ENCODE measurements at places on chromosomes 5 and 9.

- DNase-seq, result no peak
Observed at GRCh38 chr5:93299681-93300308, 281.2 kb downstream of the NR2F1-AS1 start.

DNA sequence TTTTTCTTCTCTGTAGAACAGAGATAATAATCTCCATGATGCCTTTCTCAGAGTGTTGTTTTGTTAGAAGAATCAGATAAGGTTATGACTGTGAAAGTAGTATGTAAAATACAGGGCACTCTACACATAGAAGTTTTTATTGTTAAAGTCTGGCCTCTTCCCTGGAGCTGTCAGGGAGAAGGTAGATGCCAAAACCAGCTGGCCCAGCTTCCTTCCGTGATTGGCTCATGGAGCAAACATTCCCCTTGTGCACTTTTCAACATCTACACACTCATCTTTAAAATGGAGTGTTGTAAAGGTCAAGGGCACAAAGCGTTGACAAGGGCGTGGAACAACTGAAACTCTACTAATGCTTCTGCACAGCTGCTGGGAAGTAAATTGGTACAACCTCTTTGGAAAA lies 7.4 kb upstream of the RNF183 start:
- no peak for DNase-seq

GRCh38 chr5:173926359-173926758 lies 38.2 kb downstream of the CPEB4 start:
- no peak for DNase-seq

- no peak for DNase-seq
Observed at GRCh38 chr5:153237671-153238332, 252.7 kb upstream of the GRIA1 start.

DNA sequence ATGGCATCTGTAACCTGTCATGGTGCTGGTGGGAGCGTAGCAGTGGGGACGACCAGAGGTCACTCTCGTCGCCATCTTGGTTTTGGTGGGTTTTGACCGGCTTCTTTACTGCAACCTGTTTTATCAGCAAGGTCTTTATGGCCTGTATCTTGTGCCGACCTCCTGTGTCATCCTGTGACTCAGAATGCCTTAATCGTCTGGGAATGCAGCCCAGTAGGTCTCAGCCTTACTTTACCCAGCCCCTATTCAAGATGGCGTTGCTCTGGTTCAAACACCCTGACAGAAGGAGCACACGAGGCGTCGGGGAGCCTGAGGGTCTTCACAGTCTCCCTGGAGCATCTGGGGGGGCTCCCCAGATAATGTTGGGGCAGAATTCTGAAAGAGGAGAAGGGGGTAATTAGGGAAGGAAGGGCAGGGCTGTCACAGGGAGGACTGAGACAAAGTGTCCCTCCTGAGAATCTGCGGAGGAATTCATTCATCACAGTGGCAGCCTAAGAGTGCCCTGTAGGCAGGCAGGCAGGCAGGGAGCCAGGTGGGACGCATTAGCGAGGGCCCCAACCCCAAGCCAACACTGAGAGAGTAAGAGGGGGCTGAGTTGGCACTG lies 21.3 kb upstream of the NCS1 start:
- DNase-seq, result no peak

DNA sequence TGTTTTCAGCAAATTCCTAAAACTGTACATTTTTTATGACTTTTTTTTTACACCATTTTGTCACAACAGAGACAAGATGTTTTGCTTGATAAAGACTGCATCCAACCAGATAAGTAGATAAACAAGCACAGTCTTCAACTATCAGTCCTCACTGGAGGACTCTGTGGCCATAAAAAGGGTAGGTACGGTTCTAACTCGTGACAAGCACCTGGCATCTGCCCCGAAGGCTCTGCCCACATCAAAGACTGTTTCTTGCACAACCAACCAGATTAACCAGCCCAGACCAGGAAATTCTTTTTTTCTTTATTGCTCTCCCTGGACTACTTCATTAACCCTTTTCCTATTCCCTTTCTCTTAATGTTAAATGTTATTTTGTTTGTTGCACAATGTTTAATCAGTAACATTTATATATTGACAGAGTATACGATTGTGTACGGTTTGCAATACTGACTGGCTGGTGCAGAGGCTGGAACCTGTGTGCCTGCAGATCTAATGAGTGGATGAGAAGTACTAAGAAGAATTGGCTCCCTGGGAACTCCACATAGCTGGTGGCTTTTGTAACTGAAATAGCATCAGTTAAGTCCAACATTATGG lies 74.1 kb downstream of the SERINC5 start:
- DNase-seq, result no peak

GRCh38 chr5:37831821-37832534 lies 7.9 kb downstream of the GDNF start:
- DNase-seq, result no peak

DNA sequence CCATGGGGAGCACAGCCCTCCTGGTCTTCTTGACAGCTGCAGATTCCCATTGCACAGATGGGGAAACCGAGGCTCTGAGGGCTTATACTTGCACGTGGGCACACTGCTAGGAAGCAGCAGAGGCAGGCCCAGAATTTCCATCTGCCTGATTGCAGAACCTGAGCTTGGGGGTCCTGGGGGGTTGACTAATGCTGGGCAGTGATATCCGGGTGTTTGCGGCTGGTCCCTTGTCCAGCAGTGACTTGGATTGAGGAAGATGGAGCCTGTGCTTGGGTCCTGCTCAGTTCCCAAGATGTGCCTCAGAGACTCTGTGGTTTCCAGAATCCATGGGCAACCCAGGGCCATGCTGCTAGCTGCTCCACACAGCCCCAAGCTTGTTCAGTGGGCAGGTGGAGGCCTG lies 91.2 kb downstream of the PHF2 start:
- DNase-seq, result no peak

GRCh38 chr9:131845305-131846298 lies 105.7 kb upstream of the RAPGEF1 start:
- DNase-seq, result peak; percentile 46

- DNase-seq, result no peak
Observed at GRCh38 chr5:74272024-74272775, 368.3 kb downstream of the ENC1 start.

DNA sequence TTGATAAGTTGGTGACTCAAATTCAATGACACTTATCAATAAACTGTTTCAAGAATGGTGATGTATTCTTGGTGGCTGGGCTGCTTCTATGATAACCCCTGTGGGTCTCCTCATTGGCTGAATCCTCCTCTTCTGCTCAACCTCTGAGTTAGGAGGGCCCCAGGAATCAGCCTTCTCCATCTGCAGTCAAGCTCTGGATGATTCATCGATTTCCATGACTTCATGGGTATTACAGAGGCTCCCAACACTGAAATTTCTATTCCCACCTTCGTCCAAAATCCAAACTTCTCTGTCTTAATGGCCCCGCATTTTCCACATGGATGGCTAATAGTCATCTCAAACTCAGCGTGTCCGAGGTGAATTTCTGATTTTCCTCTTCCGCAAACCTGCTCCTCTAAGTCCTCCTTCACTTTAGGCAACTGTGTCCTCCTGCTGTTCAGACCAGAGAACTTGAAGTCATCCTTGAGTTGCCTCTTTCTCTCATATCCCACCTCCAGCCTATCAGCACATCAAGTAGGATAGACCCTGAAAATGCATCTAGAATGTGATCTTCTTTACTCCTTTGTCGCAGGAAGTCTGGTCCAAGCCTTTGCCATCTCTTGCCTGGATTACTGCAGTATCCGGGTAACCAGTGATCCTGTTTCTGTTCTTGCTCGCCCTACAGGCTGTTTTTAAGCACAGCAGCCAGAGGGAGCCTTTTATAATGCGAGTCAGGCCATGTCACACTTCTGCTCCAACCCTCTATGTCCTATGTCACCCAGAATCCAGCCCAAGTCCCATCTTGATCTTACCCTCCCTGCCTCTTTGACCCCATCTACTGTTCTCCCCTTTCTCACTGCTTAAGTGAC lies 41.4 kb upstream of the IL7R start:
- DNase-seq, result peak; percentile 61

DNA sequence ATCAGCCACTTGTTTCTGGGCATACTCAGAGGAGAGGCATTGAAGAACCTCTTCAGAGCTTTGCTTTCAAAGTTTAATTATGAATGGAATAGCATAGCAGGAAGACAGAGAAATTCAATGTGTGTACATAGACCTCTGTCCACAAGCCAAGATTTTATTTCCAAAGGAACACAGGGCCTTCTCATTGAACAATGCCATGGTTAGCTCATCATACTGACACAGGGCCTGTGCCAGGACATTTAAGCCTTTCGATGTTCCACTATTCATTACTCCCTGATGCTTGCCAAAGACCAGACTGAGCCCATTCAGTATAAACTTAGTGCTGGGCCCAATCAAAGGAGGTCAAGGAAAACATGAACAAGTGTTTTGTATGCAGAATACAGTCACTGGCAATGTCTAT lies 280.8 kb downstream of the FBXL17 start:
- no peak for DNase-seq
